ENCODE measurements at places on chromosomes 1 and 21. TPM values are rescaled to one million over a fixed set of nuclear protein-coding genes. Genes with fewer than 3 reads are reported as not detected.
A peak's percentile ranks its signal among the peaks of the same experiment; 100 is the strongest.

DNA sequence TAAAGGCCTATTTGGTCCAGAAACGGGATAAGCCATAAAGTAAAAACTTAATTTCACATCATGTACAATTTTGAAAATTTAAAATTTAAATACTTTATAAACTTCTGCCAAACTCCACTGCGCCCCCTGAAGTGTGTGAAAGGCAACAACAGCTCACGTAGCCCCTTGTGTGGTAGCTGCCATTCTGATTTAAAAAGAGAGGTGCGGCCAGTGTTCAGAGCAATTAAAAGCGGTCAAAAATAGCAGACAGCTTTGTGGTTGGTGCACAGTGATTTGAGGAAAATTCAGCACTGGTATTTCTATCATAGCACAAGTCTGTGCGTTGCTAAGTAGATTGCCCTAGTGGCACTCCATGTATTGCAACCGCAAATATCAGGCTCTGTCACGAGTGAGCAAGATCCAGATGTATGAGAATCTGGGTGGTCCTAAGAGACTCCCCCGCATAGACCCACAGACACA lies 122.5 kb downstream of the ATG4C start:
- DNase-seq, result no peak

GRCh38 chr1:222161676-222162075 lies 386.2 kb downstream of the HHIPL2 start:
- DNase-seq, result no peak

- DNase-seq, result no peak
Measured at GRCh38 chr1:51516649-51517158, 2.4 kb downstream of the EPS15 start.

- DNase-seq, result peak; percentile 45
Measured at GRCh38 chr1:3021801-3022401, 634 bp downstream of the ACTRT2 start.

MPZ gene
- total RNA-seq, result 2.5 TPM

GRCh38 chr21:37984416-37984815 lies 68.2 kb upstream of the KCNJ6 start:
- DNase-seq, result no peak

- DNase-seq, result no peak
Measured at GRCh38 chr1:198919667-198920398, 281.0 kb downstream of the PTPRC start.

GRCh38 chr1:230073371-230074035 lies 6.5 kb downstream of the GALNT2 start:
- no peak for DNase-seq

DNA sequence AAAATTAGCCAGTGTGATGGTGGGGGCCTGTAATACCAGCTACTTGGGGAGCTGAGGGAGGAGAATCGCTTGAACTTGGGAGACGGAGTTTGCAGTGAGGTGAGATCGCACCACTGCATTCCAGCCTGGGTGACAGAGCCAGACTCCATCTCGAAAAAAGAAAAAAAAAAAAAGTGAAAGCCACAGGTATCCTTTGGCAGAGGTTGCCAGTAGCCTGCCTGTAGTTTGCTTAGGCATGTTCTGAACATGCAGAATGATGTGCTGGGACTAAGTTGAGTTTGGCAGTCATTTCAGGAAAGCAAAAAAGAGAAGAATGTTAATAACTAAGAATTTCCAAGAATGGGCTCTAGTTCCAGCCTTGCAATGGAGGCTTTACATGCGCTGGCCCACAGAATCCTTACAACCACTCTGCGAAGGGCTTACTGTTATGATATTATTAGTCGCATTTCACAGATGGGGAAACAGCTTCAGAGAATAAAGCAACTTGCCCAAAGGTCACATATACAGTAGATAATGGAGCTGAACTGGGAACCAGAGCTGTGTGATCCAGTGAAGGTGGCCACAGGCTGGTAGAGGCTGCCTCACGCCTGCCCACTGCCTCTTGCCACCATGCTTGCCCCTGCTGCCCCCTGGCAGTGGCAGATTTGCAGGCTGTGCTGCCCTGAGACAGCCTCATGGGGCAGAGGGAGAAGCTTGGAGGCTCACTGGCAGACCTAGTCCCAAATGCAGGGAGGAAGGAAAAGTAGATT lies 66.5 kb upstream of the LYST start:
- DNase-seq, result peak; percentile 70

AMY2B gene
- total RNA-seq, result 25.4 TPM

FMO1 gene
- total RNA-seq, result 1.3 TPM
